Fibroblast of skin of right quadriceps (primary cell): ENCODE measurements at places on chromosomes 3 and 15.

DNA sequence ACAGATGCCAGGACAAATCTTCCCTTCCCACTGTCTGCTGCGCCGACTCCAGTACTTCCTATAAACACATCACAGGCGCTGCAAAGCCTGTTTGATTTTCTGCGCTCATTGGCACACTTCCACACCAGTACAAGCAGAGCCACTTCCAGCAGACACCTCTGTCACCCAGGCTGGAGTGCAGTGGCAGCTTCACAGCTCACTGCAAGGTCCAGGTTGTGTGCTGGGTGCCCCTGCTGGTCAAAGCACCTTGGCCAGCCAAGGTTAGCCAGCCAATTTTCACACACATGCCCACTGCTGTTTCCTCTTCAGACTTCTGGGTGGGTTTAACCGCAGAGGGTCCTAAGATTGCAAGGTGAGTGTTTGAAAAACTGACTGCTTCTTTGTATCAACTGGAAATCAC is 4.9 kb downstream of the CHDH start:
- no peak for DNase-seq

DNA sequence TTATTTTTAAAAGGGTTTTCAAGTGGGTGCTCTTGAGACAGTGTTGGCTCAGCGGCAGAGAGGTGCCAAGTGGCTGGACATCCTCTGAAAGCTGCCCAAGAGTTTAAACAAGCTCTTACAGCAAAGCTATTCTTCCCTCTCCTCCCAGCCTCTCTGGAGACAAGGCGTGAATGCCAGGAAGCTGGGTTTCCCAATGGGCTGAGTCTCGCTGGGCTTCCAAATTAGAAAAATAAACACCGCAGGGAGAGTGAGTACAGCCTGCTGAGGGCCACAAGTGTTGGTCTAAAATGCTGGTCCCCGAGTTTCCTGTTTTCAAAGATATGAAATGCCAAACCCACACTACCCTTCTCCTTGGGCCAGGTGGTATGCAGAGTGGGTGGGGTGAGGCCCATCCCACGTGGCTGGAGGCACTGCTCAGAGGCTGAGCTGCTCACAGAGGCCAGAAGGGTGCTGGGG is 36.4 kb downstream of the ZDHHC3 start:
- DNase-seq = no peak

DNA sequence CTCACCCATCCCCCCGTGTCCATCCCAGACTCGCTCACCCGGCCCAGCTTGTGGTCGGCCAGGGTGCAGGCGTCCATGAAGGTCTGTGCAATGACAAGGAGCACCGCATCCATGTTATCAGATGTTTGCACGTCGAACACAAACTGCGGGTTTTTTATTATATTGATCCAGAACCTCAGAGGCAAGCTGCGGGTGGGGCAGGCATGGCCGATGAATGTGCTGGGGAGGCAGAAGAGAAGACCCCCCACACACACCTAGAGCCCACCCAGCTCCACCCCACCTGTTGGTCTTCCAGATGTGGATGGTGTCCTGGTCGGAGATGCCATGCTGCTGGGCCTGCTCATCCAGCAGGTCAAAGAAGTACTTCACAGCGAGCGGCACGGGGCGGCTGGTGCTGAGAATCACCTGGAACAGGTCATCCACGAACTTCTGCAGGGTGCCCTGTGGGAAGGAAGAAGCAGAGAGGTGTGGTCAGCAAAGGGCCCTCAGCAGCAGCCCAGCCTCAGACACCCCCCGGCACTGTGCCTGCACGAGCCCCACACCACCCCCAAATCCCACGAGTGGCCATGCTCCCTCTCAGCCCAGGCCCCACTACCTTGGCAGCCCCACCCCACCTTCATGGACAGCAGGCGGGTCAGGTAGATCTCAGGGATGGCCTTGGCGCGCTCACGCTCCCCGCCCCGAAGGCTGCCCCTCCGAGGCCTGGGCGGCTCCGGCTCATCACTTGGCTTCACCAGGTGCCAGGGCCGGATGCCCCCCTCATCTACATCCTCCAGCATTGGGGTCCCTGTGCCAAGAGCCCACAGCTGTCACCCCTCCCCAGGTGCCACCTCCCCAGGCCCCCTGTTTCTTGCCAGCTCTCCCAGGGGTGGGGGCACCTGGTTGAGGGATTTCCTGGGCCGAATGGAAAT is 20.3 kb downstream of the PLXNB1 start:
- no peak for DNase-seq

GRCh38 chr3:134804508-134805480 is 9.7 kb downstream of the EPHB1 start:
- no peak for DNase-seq
